ENCODE measurements at places on chromosomes 12 and 14. TPM values are rescaled to one million over a fixed set of nuclear protein-coding genes. Genes with fewer than 3 reads are reported as not detected.

GRCh38 chr12:70722584-70723343, 85.5 kb upstream of the PTPRB start:
- no peak for DNase-seq
- no peak overlapping the region for H3K4me3 ChIP-seq
- H3K4me1 ChIP-seq: no peaks in the 10 kb centered on the region
- H3K27me3 ChIP-seq: no peaks in the 10 kb centered on the region

FAR2 gene
- 12.7 TPM for total RNA-seq

- peak; percentile 26 for DNase-seq
- H3K4me1 ChIP-seq: no peaks in the 10 kb centered on the region
- H3K36me3 ChIP-seq: peaks cover 73% of the 10 kb centered on the region
- H3K27me3 ChIP-seq: no peaks in the 10 kb centered on the region
- H3K4me3 ChIP-seq: no peak overlapping the region
Measured at GRCh38 chr14:103679351-103679750, 35.9 kb downstream of the XRCC3 start.

- H3K27ac ChIP-seq: no peak overlapping the region
- no peak overlapping the region for H3K4me3 ChIP-seq
- DNase-seq: no peak
- H3K27me3 ChIP-seq: no peaks in the 10 kb centered on the region
- no peaks in the 10 kb centered on the region for H3K4me1 ChIP-seq
Measured at GRCh38 chr14:86221755-86222154, 691.8 kb downstream of the FLRT2 start.

DNA sequence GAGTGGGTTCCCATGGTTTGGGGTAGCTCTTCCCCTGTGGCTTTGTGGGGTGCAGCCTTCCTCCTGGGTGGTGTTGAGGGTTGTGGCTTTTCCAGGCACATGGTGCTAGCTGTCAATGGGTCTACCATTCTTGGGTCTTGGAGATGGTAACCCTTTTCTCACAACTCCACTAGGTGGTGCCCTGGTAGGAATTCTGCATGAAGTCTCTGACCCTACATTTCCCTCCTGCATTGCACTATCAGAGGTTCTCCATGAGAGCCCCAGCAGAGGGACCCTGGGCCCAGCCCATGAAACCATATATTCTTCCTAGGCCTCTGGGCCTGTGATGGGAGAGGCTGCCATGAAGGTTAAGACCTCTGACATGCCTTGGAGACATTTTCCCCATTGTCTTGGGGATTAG, 1093.3 kb downstream of the SLC16A7 start:
- no peak overlapping the region for H3K27ac ChIP-seq
- no peaks in the 10 kb centered on the region for H3K36me3 ChIP-seq
- no peaks in the 10 kb centered on the region for H3K4me1 ChIP-seq
- H3K27me3 ChIP-seq: no peaks in the 10 kb centered on the region
- peak; percentile 0 for DNase-seq
- H3K4me3 ChIP-seq: no peak overlapping the region

- no peaks in the 10 kb centered on the region for H3K4me1 ChIP-seq
- no peaks in the 10 kb centered on the region for H3K36me3 ChIP-seq
- no peak for DNase-seq
- H3K27me3 ChIP-seq: peaks cover 40% of the 10 kb centered on the region
- no peak overlapping the region for H3K4me3 ChIP-seq
- no peak overlapping the region for H3K27ac ChIP-seq
Measured at GRCh38 chr14:64673748-64674147, 30.5 kb upstream of the PLEKHG3 start.

MYO1H gene
- not detected for total RNA-seq

GRCh38 chr12:120394483-120395367, 25.8 kb upstream of the MSI1 start:
- peaks cover 28% of the 10 kb centered on the region for H3K27me3 ChIP-seq
- no peak for DNase-seq
- H3K4me3 ChIP-seq: no peak overlapping the region

- H3K4me3 ChIP-seq: 0 out of 2 replicates have a peak overlapping the region, but pooled peaks have one; percentile 10
- peaks cover 13% of the 10 kb centered on the region for H3K4me1 ChIP-seq
- no peak overlapping the region for H3K27ac ChIP-seq
Measured at GRCh38 chr12:54549774-54550451, 512 bp downstream of the PDE1B start.

CDCA3 gene
- total RNA-seq: 47.2 TPM

SLC10A1 gene
- not detected for total RNA-seq

TAS2R8 gene
- not detected for total RNA-seq

GRCh38 chr12:104365921-104366410, 62.4 kb downstream of the EID3 start:
- H3K36me3 ChIP-seq: no peaks in the 10 kb centered on the region
- no peak overlapping the region for H3K4me3 ChIP-seq
- H3K4me1 ChIP-seq: no peaks in the 10 kb centered on the region
- no peak for DNase-seq

TBX3 gene
- 0.60 TPM for total RNA-seq

SELPLG gene
- 2.2 TPM for total RNA-seq

GRCh38 chr12:25083211-25083610, 111.7 kb downstream of the DNAI7 start:
- H3K27me3 ChIP-seq: peaks cover 6% of the 10 kb centered on the region
- no peak overlapping the region for H3K27ac ChIP-seq

DNA sequence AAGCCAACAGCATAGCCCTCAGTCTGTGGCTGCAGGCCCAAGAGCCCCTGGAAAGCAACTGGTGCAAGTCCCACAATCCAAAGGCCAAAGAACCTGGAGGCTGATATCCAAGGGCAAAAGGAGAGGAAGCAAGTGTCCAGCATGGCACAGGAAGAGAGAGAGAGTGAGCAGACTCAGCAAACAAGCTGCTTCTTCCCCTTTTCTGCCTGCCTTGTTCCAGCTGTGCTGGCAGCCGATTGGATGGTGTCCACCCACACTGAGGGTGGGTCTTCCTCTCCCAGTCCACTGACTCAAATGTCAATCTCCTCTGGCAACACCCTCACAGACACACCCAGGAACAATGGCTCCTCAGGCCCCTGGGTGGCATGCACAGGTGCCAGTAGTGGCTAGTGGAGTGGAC, 33.5 kb downstream of the SMCO2 start:
- no peaks in the 10 kb centered on the region for H3K27me3 ChIP-seq
- H3K27ac ChIP-seq: no peak overlapping the region
- no peaks in the 10 kb centered on the region for H3K36me3 ChIP-seq
- no peak overlapping the region for H3K4me3 ChIP-seq

- no peak overlapping the region for H3K27ac ChIP-seq
- no peaks in the 10 kb centered on the region for H3K27me3 ChIP-seq
- DNase-seq: no peak
Measured at GRCh38 chr14:56189307-56189706, 71.1 kb downstream of the PELI2 start.

DNA sequence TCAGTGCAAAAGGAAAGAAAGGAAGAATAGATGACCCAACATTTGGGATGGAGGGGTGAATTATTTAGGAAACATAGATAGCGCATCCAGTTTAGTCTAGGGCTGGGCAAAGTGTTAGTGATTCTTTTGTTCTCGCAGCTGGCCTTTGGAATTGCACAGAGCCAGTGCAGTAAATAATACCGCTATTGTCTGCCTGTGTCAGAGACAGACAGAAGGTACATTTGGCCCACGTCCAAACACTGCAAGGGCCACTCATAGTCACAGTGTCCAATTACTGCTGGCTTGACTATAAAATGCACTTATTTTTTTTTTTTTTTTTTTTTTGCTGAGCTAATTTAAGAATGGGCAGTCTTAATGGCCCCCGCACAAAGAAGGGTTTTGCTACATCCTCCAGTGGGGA, 638.6 kb downstream of the BCL11B start:
- no peak for DNase-seq
- no peaks in the 10 kb centered on the region for H3K36me3 ChIP-seq
- no peaks in the 10 kb centered on the region for H3K27me3 ChIP-seq
- no peak overlapping the region for H3K4me3 ChIP-seq
- no peaks in the 10 kb centered on the region for H3K4me1 ChIP-seq

ANO4 gene
- not detected for total RNA-seq

DNA sequence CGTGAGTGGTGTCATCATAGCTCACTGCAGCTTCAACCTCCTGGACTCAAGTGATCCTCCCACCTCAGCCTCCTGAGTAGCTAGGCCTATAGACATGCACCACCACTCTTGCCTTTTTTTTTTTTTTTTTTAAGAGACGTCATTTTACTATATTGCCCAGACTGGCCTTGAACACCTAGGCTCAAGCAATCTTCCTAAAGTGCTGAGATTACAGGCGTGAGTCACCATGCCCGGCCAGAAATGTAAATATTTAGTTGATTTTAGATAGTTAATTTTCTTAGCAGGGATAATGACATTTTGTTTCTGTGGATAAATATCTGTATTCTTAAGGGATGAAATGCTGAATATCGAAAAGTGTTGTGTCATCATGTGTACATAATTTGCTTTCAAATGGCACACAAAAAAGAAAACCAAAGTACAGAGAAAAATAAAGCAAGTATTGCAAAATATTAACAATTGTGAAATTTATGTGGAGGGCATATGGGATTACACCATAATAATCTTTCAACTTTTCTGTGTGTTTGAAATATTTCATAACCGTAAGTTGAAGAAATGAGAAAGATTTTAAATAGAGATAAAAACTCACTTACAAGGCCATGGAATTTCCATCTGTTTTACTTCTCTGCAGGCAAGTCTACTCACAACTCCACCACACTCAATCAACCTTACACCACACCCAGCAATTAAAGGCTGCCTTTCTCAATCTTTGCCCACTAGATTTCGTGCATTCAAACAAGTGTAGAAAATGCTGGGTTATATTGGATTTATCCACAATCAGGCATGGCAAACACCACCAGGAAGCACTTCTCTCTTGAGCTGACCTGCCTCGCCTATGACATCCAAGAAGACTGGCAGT, 93.7 kb downstream of the SPTSSA start:
- no peaks in the 10 kb centered on the region for H3K36me3 ChIP-seq
- H3K4me1 ChIP-seq: no peaks in the 10 kb centered on the region
- no peaks in the 10 kb centered on the region for H3K27me3 ChIP-seq
- no peak overlapping the region for H3K4me3 ChIP-seq
- no peak for DNase-seq

Data from K562 (cell line).